Progenitor cell of endocrine pancreas (in vitro differentiated cells): ENCODE measurements at places on chromosomes 1 and 21. TPM values are rescaled to one million over a fixed set of nuclear protein-coding genes. Genes with fewer than 3 reads are reported as not detected.

PLA2G5 gene
- not detected in 2 replicates for total RNA-seq

TARS2 gene
- total RNA-seq: 28.4 and 30.8 TPM in 2 replicates

RNU1-4 gene
- 3,923 and 3,957 TPM in 2 replicates for total RNA-seq

LYPLAL1 gene
- 33.0 and 38.2 TPM in 2 replicates for total RNA-seq

LUZP1 gene
- total RNA-seq: 45.3 and 47.5 TPM in 2 replicates

FNDC5 gene
- 6.3 and 7.8 TPM in 2 replicates for total RNA-seq

SLC9C2 gene
- total RNA-seq: not detected in 2 replicates

SYCP1 gene
- not detected in 2 replicates for total RNA-seq

CHIT1 gene
- 0.14 and 0.95 TPM in 2 replicates for total RNA-seq

TFF2 gene
- total RNA-seq: not detected in 2 replicates

SEC16B gene
- 0.67 and 1.5 TPM in 2 replicates for total RNA-seq

SLAMF7 gene
- total RNA-seq: not detected in 2 replicates

ETV3L gene
- 0.67 and 0.72 TPM in 2 replicates for total RNA-seq

MSTO1 gene
- total RNA-seq: 53.4 and 62.1 TPM in 2 replicates

UBL4B gene
- total RNA-seq: 0.20 TPM in 1 of 2 replicates, not detected in the other

AGMAT gene
- 3.1 and 4.0 TPM in 2 replicates for total RNA-seq

SLC25A34 gene
- total RNA-seq: 5.5 and 6.0 TPM in 2 replicates

TM2D1 gene
- 36.7 and 37.7 TPM in 2 replicates for total RNA-seq

MSH4 gene
- 0.55 and 0.57 TPM in 2 replicates for total RNA-seq

CELSR2 gene
- total RNA-seq: 33.7 and 38.7 TPM in 2 replicates

KRTAP21-2 gene
- total RNA-seq: not detected in 2 replicates

TNFRSF14 gene
- 0.41 and 0.75 TPM in 2 replicates for total RNA-seq

PLEKHA6 gene
- 66.9 and 71.5 TPM in 2 replicates for total RNA-seq

DENND1B gene
- 15.7 and 18.3 TPM in 2 replicates for total RNA-seq

FCER1G gene
- total RNA-seq: 0.60 and 1.5 TPM in 2 replicates

COL9A2 gene
- total RNA-seq: 48.1 and 53.8 TPM in 2 replicates
